ENCODE measurements at places on chromosomes 1 and 21.

DNA sequence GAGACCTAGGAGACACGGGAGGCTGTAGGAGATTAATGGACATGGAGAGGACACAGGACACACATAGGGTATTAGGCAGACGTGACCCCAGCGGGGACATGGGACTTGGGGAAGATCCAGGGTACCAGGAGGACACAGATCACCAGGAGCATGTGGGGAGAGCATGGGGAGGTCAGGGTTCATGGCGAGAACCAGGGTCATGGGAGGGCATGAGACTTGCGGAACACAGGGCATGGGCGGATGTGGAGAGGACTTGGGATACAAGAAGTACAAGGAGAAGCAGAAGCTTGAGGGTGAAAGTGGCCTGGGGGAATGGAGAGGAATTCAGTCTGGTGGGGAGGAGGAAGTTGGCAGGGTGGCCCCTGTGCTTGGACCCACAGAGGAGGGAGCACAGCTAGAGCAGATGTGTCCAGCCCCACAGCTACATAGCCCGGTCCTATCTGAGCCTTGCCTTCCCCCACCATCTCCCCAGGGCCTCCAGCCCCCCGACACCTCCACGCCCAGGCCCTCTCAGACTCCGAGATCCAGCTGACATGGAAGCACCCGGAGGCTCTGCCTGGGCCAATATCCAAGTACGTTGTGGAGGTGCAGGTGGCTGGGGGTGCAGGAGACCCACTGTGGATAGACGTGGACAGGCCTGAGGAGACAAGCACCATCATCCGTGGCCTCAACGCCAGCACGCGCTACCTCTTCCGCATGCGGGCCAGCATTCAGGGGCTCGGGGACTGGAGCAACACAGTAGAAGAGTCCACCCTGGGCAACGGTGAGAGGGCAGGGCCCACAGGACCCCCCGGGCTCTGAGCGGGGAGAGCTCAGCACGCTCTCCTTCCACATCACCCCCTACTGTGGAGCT, 12.1 kb downstream of the TIE1 start:
- DNase-seq: no peak

GRCh38 chr1:26779098-26779668, 8.6 kb upstream of the PIGV start:
- no peak for DNase-seq

- no peak for DNase-seq
Observed at GRCh38 chr1:170337413-170337994, 191.7 kb downstream of the NTMT2 start.

GRCh38 chr1:6834366-6834765, 49.1 kb downstream of the CAMTA1 start:
- no peak for DNase-seq

DNA sequence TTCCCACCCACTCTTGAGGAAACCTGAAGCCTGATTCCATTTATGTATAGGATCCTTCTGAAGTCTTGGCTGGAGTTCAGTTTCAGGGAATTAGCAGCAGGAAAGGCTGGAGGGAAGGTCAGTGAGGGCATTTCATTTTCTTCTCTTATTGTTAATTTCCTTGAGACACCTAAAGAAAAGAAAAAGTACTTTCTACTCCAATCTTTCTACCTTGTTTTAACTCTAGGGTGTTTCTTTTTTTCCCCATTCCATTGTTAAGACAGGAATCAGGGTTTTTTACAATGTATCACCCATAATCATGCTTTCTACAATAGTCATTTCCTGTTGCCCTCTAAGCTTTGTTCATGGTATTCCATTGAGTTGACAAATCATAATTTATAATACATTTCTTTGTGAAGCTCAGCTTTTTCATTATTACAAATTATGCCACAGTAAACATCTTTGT, 27.4 kb downstream of the SNRPE start:
- no peak for DNase-seq

GRCh38 chr1:116087628-116088027, 23.6 kb upstream of the MAB21L3 start:
- DNase-seq: no peak

DNA sequence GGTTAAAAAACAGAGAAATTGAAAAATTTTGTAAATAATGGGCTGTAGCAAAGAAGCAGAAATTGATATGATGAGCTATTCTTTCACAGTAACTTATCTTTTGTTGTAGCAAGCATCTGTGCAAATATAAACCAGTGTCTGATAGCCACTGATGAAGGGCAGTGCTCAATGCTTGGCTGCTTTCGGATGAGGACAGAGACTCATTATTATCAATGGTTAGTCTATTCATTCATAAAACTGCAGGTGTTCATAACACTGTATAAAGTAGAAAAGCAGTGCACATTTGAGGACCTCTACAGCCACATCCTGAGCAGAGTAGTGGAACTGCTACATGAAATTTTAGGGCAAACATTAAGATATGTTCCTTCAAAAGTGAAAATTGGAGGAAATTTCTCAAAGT, 107.2 kb downstream of the FAF1 start:
- no peak for DNase-seq

GRCh38 chr1:233010146-233010545, 59.7 kb downstream of the NTPCR start:
- no peak for DNase-seq

- no peak for DNase-seq
Observed at GRCh38 chr21:32803651-32804050, 32.1 kb upstream of the PAXBP1 start.

DNA sequence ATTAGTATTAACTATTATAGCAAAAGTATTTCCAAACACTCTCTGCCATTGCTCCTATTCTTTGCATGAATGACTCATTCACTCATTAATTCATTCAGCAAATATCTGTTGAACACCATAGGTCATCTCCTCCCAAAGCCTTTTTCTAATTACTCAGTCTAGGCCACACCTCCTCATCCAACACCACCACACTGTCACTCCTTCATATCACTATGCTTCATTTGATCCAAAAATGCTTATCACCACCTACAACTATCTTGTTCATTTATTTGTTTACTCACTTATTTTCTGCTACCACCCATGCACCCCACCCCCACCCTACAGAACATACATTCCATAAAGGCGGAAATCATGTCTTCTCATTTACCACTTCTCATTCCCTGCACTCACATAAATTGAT, 94.4 kb upstream of the TNFSF4 start:
- no peak for DNase-seq

GRCh38 chr1:158717344-158717743, 3.2 kb downstream of the OR6K3 start:
- DNase-seq: no peak

DNA sequence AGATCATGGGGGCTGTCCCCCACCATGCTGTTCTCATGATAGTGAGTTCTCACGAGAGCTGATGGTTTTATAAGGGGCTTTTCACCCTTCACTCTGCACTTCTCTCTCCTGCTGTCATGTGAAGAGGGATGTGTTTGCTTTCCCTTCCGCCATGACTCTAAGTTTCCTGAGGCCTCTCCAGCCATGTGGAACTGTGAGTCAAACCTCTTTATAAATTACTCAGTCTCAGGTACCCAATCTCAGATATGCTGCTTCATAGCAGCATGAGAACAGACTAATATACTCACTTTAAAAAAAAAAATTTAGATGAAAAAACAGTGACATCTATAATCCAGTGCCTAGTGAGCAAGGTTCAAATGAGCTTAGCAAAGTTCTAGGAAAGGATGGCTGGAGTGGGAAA, 135.1 kb upstream of the RAB4A start:
- DNase-seq: no peak

- no peak for DNase-seq
Observed at GRCh38 chr1:190172651-190173430, 304.8 kb downstream of the BRINP3 start.

DNA sequence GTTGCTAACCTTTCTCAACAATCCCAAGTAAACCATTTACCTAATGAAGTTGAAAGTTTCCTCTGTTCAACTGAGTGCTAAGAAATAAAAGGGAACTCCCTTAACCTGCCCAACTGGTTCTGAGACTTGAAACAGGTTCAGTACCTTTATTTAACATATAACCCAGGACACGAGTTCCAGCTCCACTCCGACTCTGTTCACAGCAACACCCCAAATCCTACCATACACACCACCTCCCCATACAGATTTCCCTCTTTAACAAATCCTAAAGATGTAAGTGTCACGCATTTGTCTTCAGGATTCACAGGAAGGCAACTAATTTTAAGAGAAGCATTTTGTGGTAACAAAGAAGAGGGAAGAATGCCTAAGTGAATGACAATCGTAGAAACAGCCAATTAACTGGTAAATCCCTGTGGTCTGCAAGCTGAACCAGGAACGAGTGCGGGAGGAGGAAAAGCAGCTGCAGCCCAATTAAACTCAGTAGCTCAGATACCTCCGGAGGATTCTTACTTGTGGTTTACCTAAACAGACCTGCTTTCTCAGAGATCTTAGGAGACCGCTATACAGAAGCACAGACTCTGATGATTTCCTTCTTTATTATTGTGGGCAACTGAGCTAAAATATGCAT, 134.5 kb upstream of the MAGI3 start:
- DNase-seq: no peak
